Activated T-helper 2 cell treated with anti-CD3 and anti-CD28 coated beads, Interferon-gamma antibody, Interleukin-2, Interleukin-4, amounts not matched to agents 10 μg/mL and 5 μg/mL and 100 μg/mL, durations not matched to agents 14 hours and 24 hours and 36 hours (primary cell): ENCODE measurements at places on chromosomes 11 and 22.
A peak's percentile ranks its signal among the peaks of the same experiment; 100 is the strongest.

DNA sequence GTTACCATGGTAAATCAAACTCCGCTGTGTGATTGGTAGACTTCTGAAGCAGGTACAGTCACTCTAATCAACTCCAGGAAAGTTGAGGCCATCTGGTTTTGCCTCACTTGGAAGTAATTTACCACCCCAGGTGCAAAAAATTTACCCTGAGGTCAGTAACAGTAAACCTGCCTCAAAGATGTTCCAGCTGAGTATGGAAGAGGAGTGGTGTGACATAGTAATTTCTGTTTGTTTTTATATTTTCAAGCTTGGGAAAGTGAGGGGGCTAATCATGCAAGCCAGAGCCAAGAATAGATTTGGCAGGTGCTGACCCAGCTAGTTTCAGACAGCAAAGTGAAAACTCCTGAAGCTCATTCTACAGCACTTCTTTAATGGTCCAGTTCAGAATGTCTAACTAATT, 691.6 kb downstream of the NTM start:
- H3K27ac ChIP-seq = no peak overlapping the region
- no peak overlapping the region for H3K4me3 ChIP-seq
- no peak for DNase-seq
- no peaks in the 10 kb centered on the region for H3K4me1 ChIP-seq

DNA sequence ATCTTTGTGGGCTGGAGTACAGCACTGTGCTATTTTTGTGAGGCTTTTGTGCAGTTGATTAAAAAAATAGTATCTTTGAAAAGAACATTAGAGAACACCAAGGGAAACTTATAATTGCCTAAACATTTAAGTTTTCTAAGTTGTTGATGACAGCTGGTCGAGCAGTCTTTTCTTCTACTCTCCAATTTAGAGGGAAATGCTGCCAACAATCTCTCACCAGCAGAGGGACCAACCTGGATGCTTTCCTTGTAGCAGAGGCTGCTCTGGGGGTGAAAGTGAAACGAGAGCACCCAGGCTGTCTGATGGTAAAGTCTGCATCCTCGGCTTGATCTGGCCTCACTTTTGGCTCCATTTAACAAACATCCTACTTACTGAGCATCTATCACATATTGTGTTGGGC, 1286.5 kb upstream of the TENM4 start:
- no peak overlapping the region for H3K27ac ChIP-seq
- H3K4me1 ChIP-seq = no peaks in the 10 kb centered on the region
- H3K4me3 ChIP-seq = no peak overlapping the region

- H3K4me1 ChIP-seq = no peaks in the 10 kb centered on the region
- no peak overlapping the region for H3K4me3 ChIP-seq
- H3K27me3 ChIP-seq = no peaks in the 10 kb centered on the region
- no peak for DNase-seq
Observed at GRCh38 chr11:24932110-24933000, 435.5 kb downstream of the LUZP2 start.

- no peak within 1 kb of the TSS for H3K27ac ChIP-seq
- H3K4me3 ChIP-seq = peak within 1 kb of the TSS; percentile 47
- peaks cover 23% of the 10 kb centered on the region for H3K27me3 ChIP-seq
- peaks cover 15% of the 10 kb centered on the region for H3K4me1 ChIP-seq
- no peaks in the 10 kb centered on the region for H3K36me3 ChIP-seq
- DNase-seq = no peak
Observed at GRCh38 chr11:45922425-45923082, at the start of gene LARGE2. Gene LARGE2, plus strand, starts transcription at chr11:45922656. Its CDS starts 227 bp downstream, at chr11:45922883.

DNA sequence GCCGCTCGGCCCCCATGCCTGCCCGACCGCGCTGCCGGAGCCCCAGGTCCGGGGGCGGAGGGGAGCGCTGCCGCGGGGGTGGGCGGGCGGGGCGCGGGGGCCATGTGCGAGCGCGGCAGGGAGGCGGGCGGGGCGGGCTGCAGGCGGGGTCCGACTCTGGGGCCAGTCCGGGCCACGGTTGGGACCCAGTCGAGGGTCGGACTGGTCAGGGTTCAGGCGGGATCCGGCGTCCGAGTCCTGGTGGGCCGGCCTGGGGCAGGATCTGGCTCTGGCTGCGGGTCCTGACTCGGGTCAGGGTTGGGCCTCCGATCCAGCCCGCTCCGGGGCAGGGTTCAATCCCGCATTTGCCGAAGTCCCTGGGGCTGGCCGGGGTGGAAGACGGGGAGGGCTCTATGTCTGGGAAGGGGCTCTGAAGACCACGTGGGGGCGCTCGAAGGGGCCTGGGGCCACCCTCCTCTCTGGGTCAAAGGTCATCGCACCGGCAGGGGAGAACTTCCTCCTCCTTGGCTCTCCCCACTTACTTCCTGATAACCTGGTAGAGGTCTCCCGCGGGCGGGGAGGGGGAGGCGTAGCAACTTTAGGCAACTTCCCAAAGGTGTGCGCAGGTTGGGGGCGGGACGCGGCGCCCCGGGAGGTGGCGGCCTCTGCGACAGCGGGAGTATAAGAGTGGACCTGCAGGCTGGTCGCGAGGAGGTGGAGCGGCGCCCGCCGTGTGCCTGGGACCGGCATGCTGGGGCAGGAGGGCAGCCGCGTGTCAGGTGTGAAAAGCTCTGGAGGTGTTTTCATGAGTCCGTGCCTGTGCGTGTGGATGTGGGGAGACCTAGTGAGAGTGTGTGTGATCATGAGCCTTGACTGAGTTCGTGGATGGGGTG, 603 bp downstream of the ESRRA start:
- H3K27me3 ChIP-seq = peaks cover under 1% of the 10 kb centered on the region
- DNase-seq = peak; percentile 71
- H3K27ac ChIP-seq = peak overlapping the region; percentile 93
- peaks cover 20% of the 10 kb centered on the region for H3K36me3 ChIP-seq
- H3K4me3 ChIP-seq = peak overlapping the region; percentile 94

- H3K36me3 ChIP-seq = peaks cover 41% of the 10 kb centered on the region
- no peaks in the 10 kb centered on the region for H3K27me3 ChIP-seq
- peak; percentile 36 for DNase-seq
- peak overlapping the region; percentile 99 for H3K27ac ChIP-seq
- H3K4me3 ChIP-seq = peak overlapping the region; percentile 100
Observed at GRCh38 chr11:61362542-61362875, 335 bp downstream of the TMEM138 start.

GRCh38 chr11:67406969-67407687, 3.2 kb downstream of the TBC1D10C start:
- H3K4me3 ChIP-seq = peak overlapping the region; percentile 97
- no peak for DNase-seq
- H3K36me3 ChIP-seq = peaks cover 50% of the 10 kb centered on the region

GRCh38 chr22:37500745-37501609, 14.8 kb upstream of the MFNG start:
- peaks cover 2% of the 10 kb centered on the region for H3K27me3 ChIP-seq
- H3K27ac ChIP-seq = no peak overlapping the region
- peaks cover 7% of the 10 kb centered on the region for H3K4me1 ChIP-seq
- no peaks in the 10 kb centered on the region for H3K36me3 ChIP-seq

GRCh38 chr11:2264366-2265053, 5.9 kb downstream of the ASCL2 start:
- H3K27ac ChIP-seq = no peak overlapping the region
- no peak for DNase-seq
- H3K36me3 ChIP-seq = no peaks in the 10 kb centered on the region
- H3K4me1 ChIP-seq = peaks cover 15% of the 10 kb centered on the region
- no peak overlapping the region for H3K4me3 ChIP-seq

GRCh38 chr11:64996327-64996709, 453 bp downstream of the BATF2 start:
- H3K4me1 ChIP-seq = peaks cover 12% of the 10 kb centered on the region
- H3K27me3 ChIP-seq = peaks cover 5% of the 10 kb centered on the region
- no peaks in the 10 kb centered on the region for H3K36me3 ChIP-seq
- no peak overlapping the region for H3K4me3 ChIP-seq

GRCh38 chr11:118870396-118871343, 13.0 kb upstream of the CXCR5 start:
- peaks cover 40% of the 10 kb centered on the region for H3K4me1 ChIP-seq
- DNase-seq = no peak
- H3K36me3 ChIP-seq = no peaks in the 10 kb centered on the region
- H3K27ac ChIP-seq = peak overlapping the region; percentile 94
- peak overlapping the region; percentile 61 for H3K4me3 ChIP-seq

DNA sequence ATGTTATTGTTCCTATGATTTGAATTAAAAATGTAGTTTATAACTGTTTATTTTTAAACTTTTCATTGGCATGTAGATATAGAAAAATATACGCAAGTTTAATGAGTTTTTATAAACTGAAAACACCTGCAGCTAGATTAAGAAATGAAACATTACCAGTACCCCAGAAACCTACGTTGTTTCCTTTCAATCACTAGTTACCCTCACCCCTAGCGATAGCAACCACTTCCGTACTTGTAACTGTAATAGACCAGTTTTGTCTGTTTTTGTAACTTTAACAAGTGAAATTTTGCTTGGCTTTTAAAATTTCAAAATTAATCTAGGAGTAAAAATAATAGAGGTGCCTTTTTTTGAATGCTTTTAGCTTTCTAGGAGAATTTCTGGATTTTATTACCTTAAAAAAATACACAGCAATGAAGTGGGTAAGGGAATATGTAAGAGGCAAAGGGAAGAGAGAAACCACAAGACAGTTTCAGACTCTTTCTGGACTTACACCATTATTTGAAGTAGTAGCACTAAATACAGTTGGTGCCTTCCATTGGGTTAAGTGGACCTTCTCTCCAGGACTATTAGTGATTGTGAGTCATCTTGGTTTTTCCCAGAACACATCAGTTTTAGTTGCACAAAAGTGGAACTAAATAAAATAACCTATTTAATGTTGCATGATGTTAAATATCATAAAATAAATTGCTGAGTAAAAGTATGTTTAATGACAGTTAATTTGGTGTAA, 18.7 kb upstream of the NAT10 start:
- H3K4me1 ChIP-seq = peaks cover 21% of the 10 kb centered on the region
- H3K27ac ChIP-seq = peak overlapping the region; percentile 49
- H3K36me3 ChIP-seq = peaks cover 81% of the 10 kb centered on the region
- no peaks in the 10 kb centered on the region for H3K27me3 ChIP-seq
- no peak overlapping the region for H3K4me3 ChIP-seq
